ENCODE measurements at places on chromosomes 12 and 14. TPM values are rescaled to one million over a fixed set of nuclear protein-coding genes. Genes with fewer than 3 reads are reported as not detected.

The DIABLO gene
- total RNA-seq: 81.8 TPM

The DACT1 gene
- total RNA-seq: 29.0 TPM

The ANKRD33 gene
- 0.97 TPM for total RNA-seq

The KIF5A gene
- total RNA-seq: 77.1 TPM

The CDKL1 gene
- total RNA-seq: 0.35 TPM

The SCNN1A gene
- total RNA-seq: 0.82 TPM

The NFKBIA gene
- total RNA-seq: 19.7 TPM

The RASAL1 gene
- not detected for total RNA-seq

The VIPAS39 gene
- 33.8 TPM for total RNA-seq

The LUM gene
- 0.15 TPM for total RNA-seq

The EXOC3L4 gene
- 1.3 TPM for total RNA-seq

The ACVRL1 gene
- 0.13 TPM for total RNA-seq

The OR11H7 gene
- not detected for total RNA-seq

The LRRC10 gene
- 0.14 TPM for total RNA-seq

The TAPBPL gene
- 1.8 TPM for total RNA-seq

The CLEC7A gene
- total RNA-seq: not detected
